ENCODE measurements at places on chromosomes 5 and 9.

DNA sequence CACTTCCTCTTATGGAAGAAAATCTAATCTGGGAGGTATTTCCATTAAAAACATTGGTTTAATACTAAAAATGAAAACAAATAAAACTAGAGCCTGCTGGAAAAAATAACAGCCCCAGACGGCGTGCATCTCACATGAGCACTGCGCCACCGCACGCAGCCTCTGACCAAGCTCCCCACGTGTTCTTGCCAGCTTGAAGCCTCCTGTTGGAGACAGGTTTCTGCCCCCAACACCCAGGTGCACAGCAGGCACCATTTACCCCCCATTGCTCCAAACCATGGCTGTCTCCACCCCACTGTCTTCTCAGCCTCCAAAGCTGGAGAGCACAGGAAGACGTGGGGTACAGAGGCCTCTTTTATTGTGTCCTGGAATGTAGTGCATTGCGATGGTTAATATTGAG, 10.7 kb upstream of the COL5A1 start:
- no peak for DNase-seq

DNA sequence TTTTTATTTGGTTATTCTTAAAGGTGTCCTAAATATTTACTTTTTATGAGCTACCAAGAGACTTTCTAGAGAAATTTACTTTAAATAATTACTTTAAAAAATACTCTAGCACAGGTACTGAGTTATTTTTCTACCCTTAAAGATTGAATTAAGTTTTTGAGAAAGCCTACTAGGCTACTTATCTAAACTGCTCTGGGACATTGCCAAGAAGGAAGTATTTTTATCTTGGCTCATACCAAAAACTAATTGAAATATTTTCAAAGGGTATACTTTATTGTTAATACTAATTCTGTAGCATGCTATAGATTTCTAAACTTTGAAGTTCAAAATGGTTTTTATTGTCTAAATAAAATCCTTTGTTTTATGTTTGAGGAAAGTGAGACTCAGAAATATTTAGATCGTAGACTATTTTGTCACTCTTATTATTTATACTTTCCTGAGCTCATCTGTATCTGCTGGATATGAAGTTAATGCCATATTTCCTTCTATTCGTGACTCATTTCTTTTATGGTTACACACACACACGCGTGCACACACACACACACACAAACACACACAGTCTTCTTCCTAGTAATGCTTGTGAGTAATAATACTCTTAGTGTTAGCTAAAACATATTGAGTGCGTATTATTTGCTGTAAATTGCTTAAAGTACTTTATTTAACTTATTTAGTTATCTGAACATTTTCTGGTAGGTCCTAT, 89.5 kb downstream of the MAN2A1 start:
- DNase-seq, result no peak

DNA sequence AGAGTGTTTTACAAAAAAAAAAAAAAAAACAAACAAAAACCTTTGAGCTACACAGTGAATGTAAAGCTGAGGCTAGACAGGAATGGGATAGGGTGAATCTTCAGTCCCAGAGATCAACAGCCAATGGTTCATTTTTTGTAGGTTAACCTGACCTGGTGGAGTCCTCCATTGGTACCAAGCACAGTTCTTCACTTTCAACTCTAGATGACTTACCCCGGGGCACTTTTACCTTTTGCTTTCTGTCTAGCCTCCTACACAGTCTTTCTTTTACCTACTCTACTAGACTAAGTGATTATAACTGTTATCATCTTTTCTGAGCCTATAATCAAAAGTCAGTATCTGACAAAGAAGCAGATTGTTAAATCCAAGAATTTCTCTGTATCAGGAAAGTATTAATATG, 50.9 kb downstream of the ANXA2R start:
- DNase-seq, result no peak

- DNase-seq, result no peak
Measured at GRCh38 chr5:110356677-110357076, 369.8 kb downstream of the TMEM232 start.

DNA sequence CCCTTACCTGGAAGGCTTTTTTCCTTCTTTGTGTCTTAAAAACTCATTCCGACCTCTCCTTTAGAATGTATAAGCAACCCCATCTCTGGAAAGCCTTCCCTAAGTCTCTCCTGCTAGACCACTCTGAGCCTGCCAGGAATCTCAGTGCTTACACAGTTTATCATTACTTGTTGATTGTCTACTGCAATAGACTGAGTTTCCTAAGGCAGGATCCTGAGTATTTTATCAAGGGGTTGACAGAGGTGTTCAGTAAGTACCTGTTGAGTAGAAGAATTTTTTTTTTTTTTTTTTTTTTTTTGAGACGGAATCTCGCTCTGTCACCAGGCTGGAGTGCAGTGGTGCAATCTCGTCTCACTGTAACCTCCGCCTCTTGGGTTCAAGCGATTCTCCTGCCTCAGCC, 2.6 kb upstream of the TJP2 start:
- no peak for DNase-seq

DNA sequence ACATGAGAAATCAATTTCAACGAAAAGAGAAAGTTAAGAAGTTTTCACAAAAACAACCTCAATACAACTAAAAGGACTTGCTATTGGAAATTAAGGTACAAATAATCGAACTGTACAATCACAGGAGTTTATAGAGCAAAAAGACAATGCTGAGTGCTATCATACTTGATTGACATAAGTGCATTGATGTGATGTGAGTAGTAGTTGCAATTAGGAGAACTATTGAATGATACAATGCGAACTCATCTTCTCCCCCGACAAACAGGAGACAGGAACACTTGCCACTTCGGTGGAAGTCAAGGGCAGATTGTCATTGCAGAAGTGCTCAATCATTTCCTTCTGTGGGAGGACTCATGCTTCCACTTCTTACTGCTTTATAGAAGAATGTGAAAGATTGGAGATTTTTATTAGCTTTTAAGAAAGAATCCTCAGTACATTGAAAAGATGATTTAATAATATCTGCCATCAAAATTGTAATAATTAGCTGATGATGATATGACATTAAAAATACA, 276.6 kb upstream of the MPDZ start:
- DNase-seq, result no peak

DNA sequence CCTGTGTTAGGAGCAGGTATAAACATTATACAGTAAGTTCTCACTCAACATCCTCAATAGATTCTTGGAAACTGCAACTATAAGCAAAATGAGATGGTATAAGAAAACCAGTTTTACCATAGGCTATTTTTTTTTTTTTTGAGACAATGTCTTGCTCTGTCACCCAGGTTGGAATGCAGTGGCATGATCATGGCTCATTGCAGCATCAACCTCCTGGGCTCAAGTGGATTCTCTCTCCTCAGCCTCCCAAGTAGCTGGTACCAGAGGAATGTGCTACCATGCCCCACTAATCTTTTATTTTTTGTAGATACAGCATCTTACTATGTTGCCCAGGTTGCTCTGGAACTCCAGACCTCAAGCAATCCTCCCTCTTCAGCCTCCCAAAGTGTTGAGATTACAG, 50.1 kb upstream of the ADRB2 start:
- DNase-seq, result no peak

DNA sequence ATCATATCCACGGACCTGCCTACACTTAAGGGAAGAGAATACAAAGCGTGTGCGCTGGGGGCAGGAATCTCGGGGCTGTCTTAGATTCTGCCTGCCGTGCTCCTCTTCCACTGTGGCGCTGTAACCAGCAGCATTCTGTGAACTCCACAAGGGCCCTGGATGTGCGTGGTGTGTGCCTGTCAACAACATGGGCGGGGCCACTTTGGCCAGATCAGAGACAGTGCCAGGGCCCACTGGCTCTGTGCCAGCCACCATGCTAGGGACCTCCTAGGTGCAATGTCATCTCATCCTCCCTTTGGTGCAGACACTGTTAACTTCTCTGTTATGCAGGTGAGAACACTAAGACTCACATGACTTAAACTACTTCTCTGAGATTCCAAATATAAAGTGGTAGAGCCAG, 113.7 kb downstream of the COL23A1 start:
- DNase-seq, result no peak

GRCh38 chr5:175712681-175713085, 54.8 kb downstream of the HRH2 start:
- no peak for DNase-seq

GRCh38 chr9:127096208-127096607, 26.2 kb downstream of the ANGPTL2 start:
- DNase-seq, result no peak

DNA sequence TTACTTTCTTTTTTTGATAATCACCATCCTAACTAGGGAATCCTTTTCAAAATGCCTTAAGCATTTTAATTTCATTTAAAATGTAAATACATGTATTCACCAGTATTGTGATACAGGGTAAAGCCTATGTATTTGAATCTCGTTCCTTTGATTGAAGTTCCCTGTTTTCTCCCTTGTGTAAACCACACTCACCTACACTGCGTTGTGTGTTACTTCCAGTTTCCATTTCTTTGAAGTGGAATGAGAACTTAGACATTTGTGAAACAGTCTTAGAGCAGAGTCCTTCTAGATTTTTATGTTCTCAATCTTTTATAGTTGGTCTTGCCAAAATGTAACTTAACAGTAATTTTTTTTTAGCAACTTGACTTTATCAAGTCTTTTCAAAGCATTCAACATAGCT, 101.4 kb downstream of the ZNF462 start:
- no peak for DNase-seq

GRCh38 chr5:143593723-143594122, 190.2 kb upstream of the NR3C1 start:
- no peak for DNase-seq

- DNase-seq, result no peak
Measured at GRCh38 chr9:76415731-76416130, 21.5 kb upstream of the RFK start.

DNA sequence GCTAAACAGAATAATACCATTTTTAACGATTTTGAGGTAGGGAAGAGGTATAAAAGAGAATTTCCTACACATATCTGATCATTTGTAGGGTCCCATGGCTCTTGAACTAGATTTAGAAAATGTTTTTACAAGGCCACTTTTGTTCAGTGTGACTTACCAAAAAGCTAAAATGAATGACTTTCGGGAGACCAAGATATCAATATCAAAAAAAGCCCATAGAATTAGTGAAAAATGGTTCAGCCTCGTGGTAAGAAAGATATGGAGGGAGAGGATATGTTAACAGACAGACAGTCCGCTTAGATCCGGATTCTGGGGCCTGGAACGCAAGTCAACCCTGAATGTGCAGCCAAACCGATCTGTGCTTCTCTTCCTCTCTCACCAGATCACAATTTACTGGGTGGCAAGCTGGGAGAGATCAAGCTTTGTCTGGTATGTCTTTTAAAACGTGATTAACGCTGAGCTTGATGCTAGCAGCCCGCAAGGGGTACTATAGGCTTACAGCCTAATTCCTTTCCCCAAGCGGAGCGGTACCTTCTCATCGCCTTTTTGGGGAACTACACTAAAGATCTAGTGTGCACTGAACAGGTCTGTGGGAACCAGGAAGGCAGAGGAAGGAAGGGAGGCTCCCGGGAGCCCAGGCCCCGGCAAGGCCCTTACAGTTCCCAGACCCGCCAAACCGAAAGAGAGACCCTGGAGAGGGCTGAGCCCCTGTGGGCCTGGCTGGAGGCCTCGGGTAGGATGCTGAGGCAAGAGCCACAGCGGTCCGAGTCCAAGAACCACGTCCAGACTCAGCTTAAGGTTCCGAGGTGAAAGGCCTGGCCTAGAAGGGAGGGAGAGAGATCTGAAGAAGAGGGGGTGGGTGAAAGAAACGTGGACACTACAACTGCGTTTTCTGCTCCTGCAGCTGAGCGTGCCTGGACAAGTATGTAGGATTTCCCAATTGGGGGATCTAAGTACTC, 2.9 kb downstream of the NR2F1-AS1 start:
- no peak for DNase-seq

DNA sequence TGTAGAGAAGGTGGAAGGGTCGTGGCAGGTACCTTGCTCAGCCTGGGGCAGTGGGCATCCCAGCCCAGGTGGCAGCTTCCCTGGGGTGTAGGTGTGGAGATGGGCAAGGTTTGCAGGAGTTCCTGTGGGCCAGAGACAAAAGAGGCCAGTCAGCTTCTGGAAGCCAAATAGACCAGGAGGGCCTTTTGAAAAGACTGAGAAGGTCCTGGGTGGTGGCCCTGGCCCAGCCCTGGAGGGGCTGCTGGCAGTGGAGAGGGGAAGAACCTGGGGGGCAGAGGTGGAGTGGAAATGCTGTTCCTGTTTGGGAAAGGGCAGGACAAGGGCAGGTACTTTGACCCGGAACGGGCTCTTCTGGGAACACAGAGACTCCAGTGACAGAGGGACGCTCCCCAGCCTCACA, 7.0 kb upstream of the IL3 start:
- DNase-seq, result no peak

GRCh38 chr5:122835681-122836080, 9.7 kb upstream of the SNX24 start:
- no peak for DNase-seq

DNA sequence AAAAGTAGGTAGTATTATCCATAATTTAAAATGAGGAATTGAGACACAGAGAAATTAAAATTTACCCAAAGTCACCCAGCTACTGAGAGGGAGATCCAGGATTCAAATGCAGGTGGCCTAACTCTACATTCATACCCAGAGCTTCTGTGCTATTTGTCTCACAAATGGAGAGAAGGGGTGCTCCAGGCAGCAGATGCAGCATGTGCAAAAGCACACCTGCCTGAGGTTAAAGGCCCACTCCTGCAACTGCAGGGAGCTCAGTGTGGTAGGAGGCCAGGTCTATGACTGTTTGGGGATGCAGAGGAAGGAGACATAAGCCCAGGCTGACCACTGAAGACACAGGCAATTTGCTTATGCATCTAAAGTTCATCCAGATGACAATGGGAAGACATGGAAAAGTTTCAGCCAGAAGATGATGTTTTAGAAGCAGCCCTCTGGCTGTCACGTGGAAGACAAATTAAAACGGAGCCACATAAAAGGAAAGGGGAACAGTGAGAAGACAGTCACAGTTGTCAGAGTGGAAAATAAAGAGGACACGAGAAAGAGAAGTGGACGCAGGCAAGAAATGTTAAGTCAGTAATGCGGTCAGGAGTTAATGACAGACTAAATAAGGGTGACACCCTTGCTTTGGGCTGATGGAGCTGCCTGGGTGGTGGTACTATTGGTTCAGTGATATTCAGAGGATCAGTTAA, 214.7 kb downstream of the EBF1 start:
- no peak for DNase-seq

- no peak for DNase-seq
Measured at GRCh38 chr9:134210511-134210907, 46.1 kb upstream of the RNU6ATAC start.

DNA sequence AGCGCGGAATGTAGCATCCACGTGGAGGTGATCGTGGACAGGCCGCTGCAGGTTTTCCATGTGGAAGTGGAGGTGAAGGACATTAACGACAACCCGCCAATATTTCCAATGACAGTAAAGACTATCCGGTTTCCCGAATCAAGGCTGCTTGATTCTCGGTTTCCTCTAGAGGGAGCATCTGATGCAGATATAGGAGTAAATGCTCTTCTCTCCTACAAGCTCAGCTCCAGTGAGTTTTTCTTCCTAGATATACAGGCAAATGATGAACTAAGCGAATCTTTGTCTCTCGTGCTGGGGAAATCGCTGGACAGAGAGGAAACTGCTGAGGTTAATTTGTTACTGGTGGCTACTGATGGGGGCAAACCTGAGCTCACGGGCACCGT, 598 bp downstream of the PCDHA2 start:
- DNase-seq, result no peak

GRCh38 chr5:139147483-139148087, 50.6 kb downstream of the SIL1 start:
- no peak for DNase-seq
